ENCODE measurements at places on chromosomes 3 and 15.
A peak's percentile ranks its signal among the peaks of the same experiment; 100 is the strongest.

GRCh38 chr3:39203860-39204259, 11.5 kb upstream of the XIRP1 start:
- no peak for DNase-seq

DNA sequence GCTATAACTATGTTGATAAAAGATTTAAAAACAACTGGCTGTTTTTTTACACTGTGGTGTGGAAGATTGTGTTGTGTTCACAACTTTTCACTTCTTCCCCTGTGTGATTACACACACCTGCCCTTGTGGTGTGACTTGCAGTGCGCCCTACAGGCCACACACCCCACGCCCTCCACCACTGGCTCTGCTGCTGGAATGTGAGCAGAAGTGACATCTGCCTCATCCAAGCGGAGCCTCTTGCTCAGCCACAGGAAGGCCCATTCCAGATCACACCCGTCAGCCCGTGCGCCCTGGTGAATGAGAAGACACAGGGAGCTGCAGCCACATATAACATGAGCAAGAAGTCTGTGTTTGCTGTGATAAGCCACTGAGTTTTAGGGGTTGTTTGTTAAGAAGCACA, 7.0 kb downstream of the CCR2 start:
- no peak for DNase-seq

- DNase-seq: no peak
Measured at GRCh38 chr3:139585820-139586219, 46.3 kb upstream of the RBP1 start.

- no peak for DNase-seq
Measured at GRCh38 chr3:131561511-131561910, 58.7 kb upstream of the MRPL3 start.

GRCh38 chr15:27028858-27029477, 58.0 kb downstream of the GABRG3 start:
- DNase-seq: no peak

GRCh38 chr3:185766329-185767001, 58.4 kb downstream of the IGF2BP2 start:
- DNase-seq: no peak

GRCh38 chr3:152272771-152273242, 4.1 kb downstream of the MBNL1 start:
- DNase-seq: peak; percentile 44

DNA sequence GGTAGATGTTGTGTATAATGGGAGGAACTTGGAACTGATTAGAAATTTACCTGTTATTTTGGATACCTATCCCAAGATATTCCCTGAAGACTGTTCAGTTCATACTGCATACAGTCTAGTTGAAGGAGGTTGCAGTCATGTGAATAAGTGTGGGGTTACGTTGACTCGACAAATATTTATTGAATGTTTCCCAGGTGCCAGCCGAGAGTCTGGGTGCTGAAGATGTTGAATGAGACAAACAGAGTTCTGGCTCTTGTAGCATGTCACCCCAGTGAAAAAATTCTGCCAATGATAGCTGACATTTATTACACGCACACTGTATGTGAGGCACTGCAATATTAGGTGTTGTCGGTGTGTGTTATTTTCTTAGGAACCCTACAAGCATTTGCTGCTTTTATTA, 176.0 kb downstream of the KCNMB2 start:
- no peak for DNase-seq

DNA sequence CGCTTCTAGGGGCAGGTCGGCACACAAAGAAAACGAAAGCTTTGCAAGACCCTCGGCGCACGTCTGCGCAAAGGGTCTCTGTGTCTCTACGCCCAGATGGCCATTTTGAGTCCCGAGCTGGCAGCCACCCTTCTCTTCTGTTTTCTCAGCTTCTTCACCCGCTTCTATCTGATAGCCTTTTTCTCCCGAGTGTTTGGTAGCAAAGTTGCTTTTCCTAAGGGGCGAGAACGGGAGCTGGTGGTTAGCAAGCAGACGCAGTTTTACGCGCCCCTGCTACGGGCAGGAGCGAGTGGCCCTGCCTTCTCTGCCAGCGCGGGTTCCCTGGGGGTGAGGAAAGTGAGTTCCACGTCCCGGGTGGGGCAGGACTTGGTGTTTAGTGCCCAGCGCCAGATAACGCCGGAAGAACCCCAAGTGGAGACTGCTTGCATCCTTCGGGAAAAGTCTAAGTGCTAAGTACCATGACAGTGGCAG, 2.9 kb upstream of the MKRN2 start:
- peak; percentile 30 for DNase-seq

- DNase-seq: no peak
Measured at GRCh38 chr15:73329501-73330200, 39.1 kb downstream of the HCN4 start.

DNA sequence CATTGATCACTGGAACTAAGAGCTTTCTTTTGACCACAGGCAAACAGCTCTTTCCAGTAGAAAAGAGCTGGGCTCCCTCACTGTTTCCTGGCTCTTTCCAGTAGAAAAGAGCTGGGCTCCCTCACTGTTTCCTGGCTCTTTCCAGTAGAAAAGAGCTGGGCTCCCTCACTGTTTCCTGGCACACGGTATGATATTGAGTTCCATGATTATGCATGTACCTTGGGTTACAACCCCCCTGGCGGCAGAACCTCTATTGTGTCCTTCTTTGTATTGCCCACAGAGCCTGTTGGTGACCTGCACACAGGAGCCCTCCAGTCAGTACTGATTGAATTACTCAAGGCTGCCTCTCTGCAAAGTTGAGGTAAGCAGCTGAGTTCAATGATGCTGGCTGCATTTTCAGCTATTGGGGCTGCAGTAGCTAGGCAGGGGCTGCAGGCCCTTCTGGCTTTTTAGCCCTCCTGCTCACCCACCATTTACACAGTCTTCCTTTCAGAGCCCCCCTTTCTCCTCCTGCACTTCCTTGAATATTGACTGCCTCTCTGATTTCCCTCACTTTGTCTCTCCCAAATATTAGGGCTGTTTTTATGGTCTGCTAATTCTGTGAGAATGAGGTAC, 10.2 kb downstream of the ACKR2 start:
- no peak for DNase-seq

GRCh38 chr15:64883100-64883581, 28.6 kb upstream of the ANKDD1A start:
- DNase-seq: no peak

- no peak for DNase-seq
Measured at GRCh38 chr15:80036071-80036470, 23.4 kb upstream of the ZFAND6 start.

GRCh38 chr3:133607816-133608215, 34.3 kb downstream of the CDV3 start:
- no peak for DNase-seq

DNA sequence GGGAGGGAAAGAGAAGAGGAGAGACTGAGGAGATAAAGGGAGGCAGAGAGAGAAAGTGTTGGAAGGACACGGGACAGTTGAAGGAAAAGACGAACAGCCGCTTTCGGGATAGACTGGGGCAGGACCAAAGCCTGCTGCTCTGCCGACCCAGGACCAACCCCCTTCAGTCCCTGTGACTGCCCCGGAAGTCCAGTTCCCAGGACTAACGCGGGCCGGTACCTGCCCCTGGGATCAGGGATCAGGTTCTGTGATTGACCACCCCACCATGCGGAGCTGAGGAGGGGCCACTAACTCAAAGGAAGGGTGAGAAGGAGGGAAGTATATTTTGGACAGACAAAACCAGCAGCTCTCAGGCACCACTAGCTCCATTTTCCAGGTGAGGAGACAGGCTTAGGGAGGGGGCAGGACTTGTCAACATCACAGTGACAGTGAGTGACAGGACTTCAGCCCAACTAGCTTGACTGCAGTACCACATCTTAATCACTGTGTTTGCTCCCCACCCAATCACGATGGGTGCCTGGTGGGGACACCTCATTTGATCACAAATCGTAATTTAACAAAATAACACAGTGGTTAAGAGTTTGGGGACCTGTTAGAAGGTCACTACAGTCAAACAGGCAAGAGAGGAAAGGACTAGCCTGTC, 9.8 kb upstream of the EPHB3 start:
- no peak for DNase-seq

DNA sequence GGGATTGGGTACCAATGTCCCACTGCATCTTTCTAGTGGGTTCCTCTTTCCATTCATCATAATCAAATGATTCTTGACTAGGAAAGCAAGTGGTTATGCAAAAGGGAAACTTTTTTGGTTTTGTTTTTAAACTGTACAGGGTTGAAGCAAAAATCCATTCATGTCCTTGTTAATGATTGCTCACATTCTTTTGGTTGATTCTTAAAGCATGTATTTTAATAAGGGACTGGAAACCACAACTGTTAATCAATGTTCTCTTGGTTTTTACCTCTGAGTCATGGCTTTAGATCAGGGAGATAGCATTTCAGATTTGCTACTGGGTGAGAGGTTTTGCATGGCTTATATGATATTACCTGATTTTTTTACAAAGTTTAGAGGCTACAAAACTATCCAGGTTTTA, 371.7 kb upstream of the RGMA start:
- no peak for DNase-seq

GRCh38 chr15:90595763-90596155, 66.0 kb downstream of the CRTC3 start:
- DNase-seq: no peak

GRCh38 chr15:72970933-72971760, 81.1 kb upstream of the NEO1 start:
- peak; percentile 26 for DNase-seq

- DNase-seq: no peak
Measured at GRCh38 chr3:40223856-40224255, 85.7 kb upstream of the EIF1B start.

- no peak for DNase-seq
Measured at GRCh38 chr3:57030721-57031120, 29.7 kb upstream of the SPATA12 start.

- no peak for DNase-seq
Measured at GRCh38 chr15:92634671-92635201, 20.8 kb downstream of the FAM174B start.

- DNase-seq: peak; percentile 38
Measured at GRCh38 chr3:147943265-147943945, 534.2 kb downstream of the ZIC1 start.

- DNase-seq: no peak
Measured at GRCh38 chr3:47130557-47130956, 33.4 kb downstream of the SETD2 start.

GRCh38 chr3:64267721-64268604, 42.7 kb upstream of the PRICKLE2 start:
- DNase-seq: peak; percentile 79

DNA sequence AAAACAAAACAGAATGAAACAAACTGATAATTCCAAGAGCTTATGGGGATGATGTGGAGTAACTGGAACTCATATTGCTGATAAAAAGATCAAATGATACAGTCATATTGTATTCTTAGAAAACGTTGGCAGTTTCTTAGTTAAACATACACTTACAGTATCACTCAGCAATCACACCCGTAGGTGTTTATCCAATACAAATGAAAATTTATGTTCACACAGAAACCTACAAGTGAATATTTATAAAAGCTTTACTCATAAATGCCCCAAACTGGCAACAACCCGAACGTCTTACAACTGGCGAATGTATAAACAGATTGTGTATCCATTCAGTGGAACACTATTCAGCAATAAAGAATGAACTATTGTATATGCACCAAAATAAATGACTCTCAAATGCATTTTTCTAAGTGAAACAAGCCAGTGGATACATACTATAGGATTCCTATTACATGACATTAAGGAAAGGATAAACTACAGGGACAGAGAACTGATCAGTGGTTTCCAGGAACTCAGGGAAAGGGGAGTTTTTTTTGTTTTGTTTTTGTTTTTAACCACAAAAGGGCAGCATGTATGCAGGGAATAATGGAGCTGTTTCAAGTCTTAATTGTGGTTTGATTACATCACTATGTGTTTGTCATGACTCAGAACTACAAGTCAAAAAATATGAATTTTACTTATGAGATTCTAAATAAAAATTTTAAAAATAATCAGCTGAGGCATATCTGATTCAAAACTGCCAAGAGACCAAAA, 71.8 kb upstream of the NDUFB4 start:
- no peak for DNase-seq

DNA sequence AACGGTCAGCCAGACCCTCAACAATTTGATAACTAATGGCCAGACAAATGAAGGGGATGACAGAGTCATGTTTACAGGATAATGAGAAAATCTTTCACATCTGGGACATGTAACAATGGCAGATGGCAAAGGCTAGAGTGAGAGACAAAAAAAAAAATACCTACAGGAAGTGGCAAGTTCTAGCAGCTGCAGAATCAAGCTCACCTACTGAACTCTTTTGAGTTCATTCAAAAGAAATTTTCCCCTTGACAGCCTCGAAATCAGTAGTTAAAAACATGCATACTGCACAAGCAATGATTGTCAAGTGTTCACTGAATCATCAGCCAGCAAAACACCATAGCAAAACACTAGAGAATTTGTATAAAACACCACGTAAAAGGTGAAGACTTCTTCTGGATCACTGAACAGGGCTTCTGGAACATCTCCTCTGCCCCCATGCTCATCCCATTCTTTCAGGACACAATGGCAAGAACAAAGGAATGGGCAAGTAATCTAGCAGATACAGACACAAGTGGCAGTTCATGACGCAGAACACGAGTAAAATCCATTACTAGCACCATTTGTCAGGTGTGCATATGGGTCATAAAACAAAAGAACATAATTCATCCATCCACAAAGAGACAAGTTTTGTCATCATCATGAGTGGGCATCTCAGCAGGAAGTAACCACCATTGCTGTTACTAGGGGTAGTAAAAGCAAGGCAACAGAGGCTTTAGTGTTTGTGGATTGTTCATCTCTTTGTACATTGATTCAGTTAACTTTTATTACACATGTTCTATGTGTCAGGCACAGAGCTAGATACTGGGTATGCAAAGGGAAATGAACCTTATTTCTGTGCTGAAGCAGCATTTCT, 13.8 kb upstream of the KCNMB2 start:
- no peak for DNase-seq

- peak; percentile 47 for DNase-seq
Measured at GRCh38 chr15:43794269-43795037, 2.3 kb downstream of the SERF2 start.

DNA sequence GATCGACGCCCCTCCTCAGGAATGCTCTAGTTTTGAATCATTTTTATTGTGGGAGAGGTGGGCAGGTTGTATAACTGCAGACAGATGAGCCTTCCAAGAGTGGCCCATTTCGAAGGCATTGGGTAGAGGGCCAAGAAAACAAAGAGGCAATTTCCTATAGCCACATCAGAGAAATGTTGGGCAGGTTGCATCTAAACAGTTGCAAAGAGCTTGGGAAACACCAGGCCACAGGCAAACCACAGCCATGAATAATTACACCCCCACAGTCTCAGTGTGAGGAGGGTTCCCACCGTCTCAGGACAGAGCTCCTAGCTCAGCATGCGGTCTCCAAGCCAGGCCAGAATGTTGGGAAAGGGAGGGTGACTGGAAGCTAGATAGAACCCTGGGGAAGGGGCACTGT, 257.3 kb downstream of the ABHD5 start:
- no peak for DNase-seq

GRCh38 chr15:60798821-60799220, 319.9 kb upstream of the ICE2 start:
- peak; percentile 22 for DNase-seq

- DNase-seq: no peak
Measured at GRCh38 chr3:70737666-70738290, 425.3 kb upstream of the MDFIC2 start.

DNA sequence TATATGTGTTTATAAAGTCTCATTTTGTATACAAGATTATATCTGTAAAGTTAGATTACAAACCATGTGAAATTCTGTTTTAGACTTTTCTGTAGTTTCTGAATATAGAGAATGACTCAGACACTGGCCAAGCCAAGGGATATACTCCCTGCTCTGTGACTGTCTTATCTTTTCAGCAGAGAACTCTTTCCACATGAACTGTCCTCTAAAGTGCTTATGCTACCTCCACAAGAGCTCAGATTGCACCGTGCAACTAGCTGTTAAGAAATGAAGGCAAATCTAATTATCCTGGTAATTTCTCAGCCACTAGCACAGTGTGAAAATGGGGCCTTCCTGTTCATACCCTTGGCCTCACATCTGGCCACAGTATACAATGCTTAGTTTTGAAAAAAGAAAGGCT, 44.3 kb upstream of the CPNE4 start:
- DNase-seq: no peak

All from AG08396 (cell line).